ENCODE measurements at places on chromosomes 16 and 17.

GRCh38 chr16:89293276-89294143, 76.0 kb downstream of the ZNF778 start:
- DNase-seq: no peak

DNA sequence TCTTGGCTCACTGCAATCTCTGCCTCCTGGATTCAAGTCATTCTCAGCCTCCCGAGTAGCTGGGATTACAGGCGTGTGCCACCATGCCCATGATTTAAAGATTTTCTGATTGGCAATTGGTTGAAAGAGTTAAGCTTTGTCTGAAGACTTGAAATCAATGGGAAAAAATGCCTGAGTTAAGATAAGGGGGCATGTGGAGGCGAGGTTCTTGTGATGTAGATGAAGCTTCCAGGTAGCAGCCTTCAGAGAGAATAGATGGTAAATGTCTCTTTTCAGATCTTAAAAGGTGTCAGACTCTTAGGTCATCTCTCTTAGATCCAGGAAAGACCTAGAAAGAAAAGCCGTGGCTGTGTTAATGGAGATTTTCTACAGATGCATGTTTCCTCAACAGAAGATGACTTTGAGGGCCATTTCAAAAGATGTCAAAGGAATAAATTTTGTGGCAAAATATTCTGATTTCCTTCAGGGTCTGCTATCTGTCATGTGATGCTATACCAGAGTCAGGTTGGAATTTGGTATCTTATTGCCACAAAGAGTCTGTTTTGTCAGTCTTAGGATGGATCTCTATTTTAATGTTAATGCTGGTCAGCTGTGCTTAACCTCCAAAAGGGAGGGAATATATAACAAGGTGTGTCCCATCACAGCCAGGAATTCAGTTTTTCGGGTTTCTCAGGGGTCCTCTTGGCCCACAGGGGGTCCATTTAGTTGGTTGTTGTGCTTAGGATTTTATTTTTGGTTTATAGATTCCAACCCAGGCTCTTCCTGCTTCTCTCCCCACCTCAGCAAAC, 58.3 kb upstream of the AKTIP start:
- DNase-seq: no peak

GRCh38 chr17:77420095-77420803, 279.5 kb downstream of the SEC14L1 start:
- DNase-seq: peak; percentile 35

- DNase-seq: peak; percentile 68
Observed at GRCh38 chr17:79549141-79549915, 61.5 kb downstream of the RBFOX3 start.

- no peak for DNase-seq
Observed at GRCh38 chr17:51611585-51611984, 351.2 kb downstream of the UTP18 start.

DNA sequence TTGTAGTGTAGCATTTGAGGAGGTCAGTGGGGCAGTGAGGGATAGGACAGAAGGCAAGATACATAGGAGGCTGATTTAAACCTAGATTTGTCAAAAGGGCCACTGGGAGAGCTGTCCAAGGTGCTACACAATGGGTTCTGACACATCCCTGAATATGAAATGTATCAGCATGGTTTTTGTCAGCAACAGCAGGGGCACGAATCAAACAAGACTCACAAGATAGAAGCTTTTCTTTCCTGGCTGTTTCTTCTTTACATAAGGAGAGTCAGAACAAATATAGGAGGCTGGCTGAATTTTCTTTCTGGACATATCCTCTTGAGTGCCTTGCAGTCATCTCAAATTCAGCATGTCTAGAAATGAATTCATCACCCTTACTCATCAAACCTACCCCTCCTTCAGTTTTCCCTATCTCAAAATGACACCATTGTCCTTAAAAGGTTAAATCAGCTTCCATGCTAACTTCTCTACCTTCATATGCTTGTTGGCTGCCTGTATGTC, 130.5 kb downstream of the NPIPB5 start:
- peak; percentile 54 for DNase-seq

GRCh38 chr16:56988948-56989945, at the start of gene NLRC5:
Gene NLRC5, plus strand, starts transcription at chr16:56989557. Its CDS starts 31,156 bp downstream, at chr16:57020713.
- DNase-seq: peak; percentile 89

GRCh38 chr17:57862694-57863667, 13.1 kb upstream of the MRPS23 start:
- DNase-seq: no peak

- peak; percentile 42 for DNase-seq
Observed at GRCh38 chr17:36133602-36134236, 30.1 kb downstream of the CCL4 start.

DNA sequence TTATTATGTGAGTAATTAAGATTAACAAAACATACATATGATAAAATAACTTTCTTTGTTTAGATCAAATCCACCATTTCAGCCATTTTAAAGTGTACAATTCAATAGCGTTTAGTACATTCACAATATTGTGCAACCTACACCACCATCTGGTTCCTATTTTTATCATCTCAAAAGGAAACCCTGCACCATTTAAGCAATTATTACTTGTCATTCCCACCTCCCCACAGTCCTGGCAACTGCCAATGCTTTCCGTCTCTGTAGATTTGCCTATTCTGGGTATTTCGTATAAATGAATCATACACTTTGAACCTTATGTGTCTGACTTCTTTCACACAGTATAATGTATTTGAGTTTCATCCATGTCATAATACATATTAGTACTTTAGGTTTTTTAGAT, 162.5 kb upstream of the CNTNAP4 start:
- no peak for DNase-seq

DNA sequence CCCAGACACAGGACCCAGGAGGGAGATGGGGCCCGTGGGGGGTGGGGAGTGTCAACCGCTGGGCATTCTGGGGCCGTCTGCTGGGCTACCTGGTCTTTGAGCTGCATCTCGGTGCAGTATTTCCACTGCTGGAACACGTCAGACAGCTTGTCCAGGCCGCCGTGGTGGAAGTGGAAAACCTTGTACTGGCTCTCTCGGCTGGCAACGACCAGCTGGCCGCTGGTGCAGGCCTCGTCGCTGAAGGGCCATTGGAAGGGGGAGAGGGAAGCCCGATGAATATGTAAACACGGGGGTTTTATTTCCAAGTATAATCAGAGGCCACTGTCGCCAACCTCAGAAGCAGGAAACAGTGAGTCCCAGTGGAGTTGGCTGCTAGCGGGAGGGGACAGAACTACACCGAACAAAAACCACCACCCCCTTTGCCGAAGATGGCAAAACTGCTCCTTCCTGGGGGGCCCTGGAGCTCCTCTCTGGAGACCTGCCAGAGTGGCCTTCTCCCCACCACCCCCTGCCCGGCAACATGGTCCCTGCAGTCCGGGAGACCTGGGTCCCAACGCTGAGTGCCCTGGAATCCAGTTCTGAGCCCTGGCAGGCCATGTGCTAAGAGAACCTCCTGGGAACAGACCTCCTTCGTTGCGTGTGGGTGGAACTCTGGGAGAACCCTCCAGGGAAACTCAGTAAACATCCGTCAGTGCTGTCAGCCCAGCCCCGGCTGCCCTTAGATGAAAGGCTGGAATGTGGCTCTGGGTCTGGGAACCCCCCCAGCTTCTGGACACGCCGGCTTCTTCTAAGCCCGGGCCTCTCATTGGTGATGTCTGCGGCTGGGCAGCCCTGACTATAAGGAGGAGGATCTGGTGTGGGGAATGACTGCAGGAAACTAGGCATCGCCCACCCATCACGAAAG, 84.1 kb downstream of the TBC1D16 start:
- DNase-seq: peak; percentile 85

DNA sequence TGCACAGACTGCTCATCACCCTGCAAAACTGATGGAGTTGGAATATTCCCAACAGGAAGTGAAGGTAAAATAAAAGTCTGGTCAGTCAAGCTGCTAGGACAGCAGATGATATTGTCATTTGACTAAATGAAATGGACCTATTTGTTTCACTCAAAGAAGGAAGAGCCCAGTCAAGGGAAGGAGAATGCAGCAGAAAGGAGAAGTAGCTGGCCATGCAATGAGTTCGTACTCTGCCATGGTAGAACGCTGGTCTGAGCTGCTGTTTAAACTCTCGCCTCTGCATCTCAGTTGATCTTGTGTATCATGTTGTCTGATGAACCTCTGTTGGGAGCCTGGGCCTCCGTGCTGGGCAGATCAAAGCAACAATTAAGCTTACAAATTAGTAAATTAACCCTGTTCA, 15.6 kb upstream of the YPEL2 start:
- no peak for DNase-seq

GRCh38 chr17:17626151-17626805, 34.8 kb upstream of the PEMT start:
- DNase-seq: peak; percentile 36

- DNase-seq: no peak
Observed at GRCh38 chr16:74984194-74984528, 762 bp downstream of the WDR59 start.

GRCh38 chr17:6135996-6136395, 65.8 kb downstream of the WSCD1 start:
- DNase-seq: no peak

- peak; percentile 31 for DNase-seq
Observed at GRCh38 chr17:31697838-31698237, 161.2 kb downstream of the COPRS start.

GRCh38 chr17:27518545-27519521, 62.6 kb downstream of the KSR1 start:
- no peak for DNase-seq

- DNase-seq: no peak
Observed at GRCh38 chr16:24989494-24989893, 25.7 kb downstream of the ARHGAP17 start.

DNA sequence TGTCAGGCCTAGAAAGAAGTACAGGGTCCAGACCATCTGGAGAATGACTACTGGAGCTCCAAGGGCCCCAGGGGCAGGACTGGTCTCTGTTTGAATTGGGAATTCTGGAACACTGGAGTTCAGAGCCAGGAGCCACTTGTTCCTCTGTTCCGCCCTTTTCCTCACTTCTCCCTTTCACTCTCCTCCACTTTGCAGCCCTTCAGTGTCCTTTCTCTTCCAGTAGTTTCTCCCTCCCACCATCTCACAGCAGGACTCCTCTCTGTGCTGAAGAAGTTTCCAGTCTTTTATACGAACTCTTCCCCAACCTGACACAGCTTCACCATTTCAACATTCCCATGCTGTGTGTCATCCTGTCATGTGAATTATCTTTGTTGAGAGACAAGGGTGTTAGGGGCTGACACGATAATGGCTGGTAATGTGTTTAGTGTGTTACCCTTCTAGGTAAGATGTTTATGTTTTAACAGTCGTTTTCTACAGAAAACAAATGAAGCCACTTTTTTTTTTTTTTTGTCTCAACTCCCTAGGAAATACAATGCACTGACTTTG, 180.3 kb upstream of the MYOCD start:
- no peak for DNase-seq

DNA sequence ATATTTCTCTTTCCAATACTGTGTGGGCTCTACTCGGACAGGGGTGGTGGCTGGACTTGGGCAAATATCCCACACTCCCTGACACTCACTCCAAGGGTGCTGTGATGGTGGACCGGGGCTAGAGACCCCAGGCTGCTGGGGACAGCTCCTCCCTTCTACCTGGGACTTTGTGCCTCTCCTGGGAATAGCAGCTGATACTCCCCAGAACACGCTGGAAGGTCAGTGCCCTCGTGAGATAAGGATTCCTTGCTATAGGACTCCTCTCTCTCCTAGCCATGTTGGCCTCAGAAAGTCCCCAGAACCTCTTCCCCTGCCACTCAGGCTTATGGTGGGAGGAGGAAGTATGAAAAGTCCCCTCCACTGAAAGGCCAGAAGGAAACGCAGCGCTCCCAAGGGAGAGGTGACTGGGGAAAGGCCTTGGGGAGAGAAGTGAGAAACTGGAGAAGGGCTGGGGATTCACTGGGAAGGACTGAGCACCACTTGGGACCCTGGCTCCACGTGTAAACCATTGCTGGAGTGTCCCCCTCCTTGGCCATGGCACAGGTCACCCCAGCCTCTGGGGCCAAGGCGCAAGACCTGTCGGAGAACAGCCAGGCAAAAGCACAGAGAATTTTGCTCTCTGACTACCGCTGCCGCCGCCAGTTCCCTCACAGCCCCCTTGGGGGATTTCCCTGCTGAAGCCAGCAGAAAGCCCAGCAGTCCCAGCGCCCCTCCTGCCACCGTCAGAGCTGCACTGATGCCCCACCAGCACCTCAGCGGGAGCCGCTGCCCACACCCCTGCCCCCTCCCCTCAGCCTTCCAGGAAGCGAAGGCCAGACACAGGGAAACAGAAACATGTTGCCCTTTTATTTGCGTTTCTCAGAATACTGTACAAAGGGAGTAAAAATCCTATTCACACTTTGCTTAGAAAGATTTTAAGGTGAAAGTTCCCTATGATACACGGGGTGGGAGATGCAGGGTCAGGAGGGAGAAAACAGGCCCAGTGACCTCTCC, 2.1 kb upstream of the GSDMB start:
- no peak for DNase-seq

- DNase-seq: no peak
Observed at GRCh38 chr16:49315602-49316001, 34.0 kb upstream of the CBLN1 start.

- no peak for DNase-seq
Observed at GRCh38 chr16:88722784-88723506, 16.6 kb downstream of the CTU2 start.

DNA sequence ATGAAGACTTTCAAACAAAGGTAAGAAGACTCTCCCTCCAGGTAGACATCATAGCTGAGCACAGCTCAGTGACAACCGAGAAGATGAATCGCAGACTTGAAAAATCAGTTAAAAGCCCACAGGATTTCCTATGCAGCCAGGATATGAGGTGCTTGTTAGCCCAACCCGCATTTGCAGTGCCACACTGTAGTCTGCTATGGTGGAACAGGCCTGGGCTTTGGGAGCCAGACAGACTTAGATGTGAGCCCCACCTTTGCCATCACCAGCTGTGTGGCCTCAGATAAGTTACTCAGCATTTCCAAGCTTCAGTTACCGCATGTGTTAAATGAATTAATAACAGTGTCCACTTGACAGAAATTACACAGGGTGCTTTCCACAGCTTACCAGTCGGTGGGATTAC, 204.4 kb upstream of the HS3ST3A1 start:
- no peak for DNase-seq

DNA sequence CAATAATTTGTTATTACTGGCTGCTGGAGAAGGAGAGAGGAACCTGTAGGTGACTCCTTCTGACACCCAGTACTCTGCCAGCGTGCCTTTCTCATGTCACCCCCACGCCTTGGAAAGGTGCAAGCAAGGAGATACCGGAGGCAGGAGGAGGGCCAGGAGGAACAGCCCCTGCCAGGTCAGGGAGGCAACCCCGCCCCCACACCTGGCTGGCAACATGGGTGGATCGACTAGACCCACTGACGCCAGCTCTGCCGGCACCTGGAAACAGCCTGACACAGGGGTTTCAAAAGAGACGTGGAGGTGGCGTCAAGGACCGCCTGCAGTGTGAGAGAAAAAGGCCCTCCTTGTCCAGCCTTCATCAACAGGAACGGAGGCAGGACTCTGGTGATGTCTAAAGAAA, 62.3 kb downstream of the CYB5B start:
- no peak for DNase-seq
